ENCODE measurements at places on chromosomes 12 and 14.

GRCh38 chr14:22903742-22904087 is 15.2 kb downstream of the RBM23 start:
- DNase-seq = no peak

GRCh38 chr14:90049390-90049789 is 12.4 kb upstream of the KCNK13 start:
- no peak for DNase-seq

- peak; percentile 88 for DNase-seq
These were observed 124.2 kb downstream of the HMGA2 start for GRCh38 chr12:65948320-65949008.

DNA sequence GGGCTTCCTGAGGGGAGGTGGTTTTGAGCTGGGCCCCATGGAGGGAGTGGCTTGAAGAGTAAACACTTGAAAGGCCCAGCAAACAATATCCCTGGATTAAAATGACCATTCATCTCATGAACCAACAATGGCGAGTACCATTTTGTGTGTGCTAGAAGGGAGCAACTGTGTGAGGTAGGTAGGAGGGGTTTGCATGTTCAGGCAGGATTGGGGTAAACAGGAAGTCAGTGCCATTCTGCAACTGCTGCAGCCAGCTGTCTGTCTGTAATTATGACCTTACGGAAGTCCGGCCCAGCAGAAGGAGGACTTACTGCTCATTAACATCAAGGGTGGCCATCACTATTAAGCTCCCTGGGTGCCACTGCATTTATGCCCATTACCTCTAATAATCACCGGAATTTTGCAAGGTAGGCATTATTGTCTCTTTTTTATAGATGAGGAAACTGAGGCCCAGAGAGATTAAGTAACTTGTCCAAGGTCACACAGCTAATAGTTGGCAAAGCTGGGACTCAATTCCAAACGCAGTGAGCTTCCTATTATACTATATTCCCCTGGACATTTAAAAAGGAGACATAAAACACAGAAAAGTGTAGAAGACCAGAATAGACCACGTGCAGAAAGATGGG is 16.6 kb upstream of the IFI27L2 start:
- no peak for DNase-seq

DNA sequence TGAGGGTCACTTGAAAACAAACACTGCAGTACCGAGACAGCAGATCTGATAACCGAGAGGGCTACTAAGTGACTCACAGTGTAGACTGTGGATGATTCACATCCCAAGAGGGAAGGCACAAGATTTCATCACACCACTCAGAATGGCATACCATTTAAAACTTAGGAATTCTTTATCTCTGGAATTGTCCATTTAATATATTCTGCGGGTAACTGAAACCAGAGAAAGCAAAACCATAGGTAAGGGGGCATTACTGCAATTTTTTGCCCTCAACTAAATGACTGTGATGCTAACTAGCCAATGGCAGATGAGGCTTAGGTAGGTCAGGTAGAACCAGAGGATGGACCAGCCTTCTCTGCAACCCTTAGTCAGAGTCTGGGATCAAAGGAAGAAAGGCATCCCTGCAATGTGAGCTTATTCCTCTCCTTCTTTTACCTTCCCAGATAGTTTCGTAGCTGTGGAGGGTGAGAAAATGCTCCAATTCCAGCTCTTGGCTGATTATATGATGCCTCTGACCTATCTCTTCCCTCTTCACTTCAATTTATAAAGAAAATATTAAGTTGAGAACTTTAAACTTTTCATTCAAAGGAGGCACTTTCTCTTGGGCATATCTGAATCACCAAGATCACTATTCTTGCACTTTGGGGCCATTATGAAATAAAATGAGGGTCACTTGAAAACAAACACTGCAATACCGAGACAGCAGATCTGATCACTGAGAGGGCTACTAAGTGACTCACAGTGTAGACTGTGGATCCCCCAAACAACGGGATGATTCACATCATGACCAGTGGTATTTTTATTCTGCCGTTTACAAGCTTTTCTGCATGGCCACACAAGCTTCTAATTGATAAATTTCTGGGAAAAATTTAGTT is 6.8 kb downstream of the ART4 start:
- DNase-seq = no peak

DNA sequence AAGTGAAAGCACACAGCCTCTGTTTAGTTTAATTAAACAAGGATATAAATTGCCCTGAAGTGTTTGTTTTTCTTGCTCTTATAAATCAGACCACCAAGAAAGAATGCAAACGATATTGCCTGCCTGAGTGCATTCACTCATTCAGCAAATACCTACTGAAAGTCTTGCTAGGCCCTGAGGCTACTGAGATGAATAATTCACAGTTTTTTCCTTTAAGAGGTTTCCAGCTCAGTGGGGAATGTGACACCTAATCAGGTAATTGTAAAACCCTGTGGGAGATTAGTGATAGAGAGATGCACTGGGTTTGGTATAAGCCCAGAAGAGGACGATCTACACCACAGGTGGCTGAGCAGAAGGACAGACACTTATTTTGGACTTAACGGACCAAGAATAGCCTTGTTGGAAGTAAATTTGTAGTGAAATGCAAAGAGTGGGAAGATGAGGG is 151.4 kb downstream of the SLC35F4 start:
- no peak for DNase-seq

GRCh38 chr12:129903956-129904829 is at the start of gene TMEM132D:
TMEM132D (minus strand) TSS chr12:129904025.
- DNase-seq = no peak

DNA sequence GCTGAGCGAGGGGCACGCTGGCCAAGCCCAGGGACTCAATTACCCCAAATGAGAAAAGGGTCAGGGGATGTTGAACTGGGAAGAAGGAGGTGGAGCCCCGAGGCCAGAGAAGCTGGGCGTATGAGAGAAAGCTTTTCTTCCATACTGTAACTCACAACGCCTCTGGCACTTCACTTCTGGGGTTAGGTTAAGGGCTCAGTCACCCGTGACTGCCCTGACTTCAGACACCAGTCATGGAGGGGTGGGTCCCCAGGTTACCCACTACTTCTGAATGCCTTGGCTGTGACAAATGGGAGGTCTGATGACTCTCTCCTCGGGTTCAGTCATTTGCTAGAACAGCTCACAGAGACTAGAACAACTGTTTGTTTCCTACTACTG is 5.5 kb upstream of the GPR132 start:
- no peak for DNase-seq

DNA sequence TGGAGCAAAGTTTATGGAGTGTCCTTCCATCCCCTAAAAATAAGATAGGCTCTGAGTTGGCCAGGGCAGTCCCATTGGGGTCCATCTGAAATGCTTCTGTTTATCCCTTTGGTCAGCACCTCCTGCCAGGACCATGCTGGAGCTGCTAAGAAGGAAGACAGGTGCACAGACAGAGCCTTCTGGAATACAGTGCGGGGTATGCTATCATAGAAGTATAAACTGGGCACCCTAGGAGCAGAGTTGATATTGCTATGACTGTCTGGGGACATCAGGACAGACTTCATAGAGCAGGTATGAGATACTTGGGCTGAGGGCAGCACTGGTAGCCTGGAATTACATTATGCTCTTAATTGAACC is 170.4 kb upstream of the HIF1A start:
- DNase-seq = no peak

- no peak for DNase-seq
These were observed 2.1 kb upstream of the ARHGDIB start for GRCh38 chr12:14963520-14963919.

DNA sequence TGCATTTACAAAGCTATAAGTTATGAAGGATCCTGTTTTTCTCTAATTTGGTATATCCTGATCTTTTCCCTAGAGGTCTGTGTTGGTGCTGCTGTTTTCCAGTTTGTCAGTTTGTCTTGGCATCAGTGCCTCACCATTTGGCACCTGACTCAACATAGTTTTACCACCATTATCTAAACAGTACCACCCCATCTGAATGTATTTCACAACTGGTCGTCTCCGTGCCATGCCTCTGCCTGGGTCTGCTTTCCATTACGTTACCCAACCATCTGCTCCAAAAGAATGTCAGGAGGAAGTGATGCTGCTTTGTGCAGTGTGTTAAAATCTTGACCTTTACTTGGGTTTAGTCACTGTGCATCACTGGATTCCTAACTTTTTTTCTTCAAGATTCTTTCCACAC is 129.3 kb upstream of the RASSF8 start:
- no peak for DNase-seq

DNA sequence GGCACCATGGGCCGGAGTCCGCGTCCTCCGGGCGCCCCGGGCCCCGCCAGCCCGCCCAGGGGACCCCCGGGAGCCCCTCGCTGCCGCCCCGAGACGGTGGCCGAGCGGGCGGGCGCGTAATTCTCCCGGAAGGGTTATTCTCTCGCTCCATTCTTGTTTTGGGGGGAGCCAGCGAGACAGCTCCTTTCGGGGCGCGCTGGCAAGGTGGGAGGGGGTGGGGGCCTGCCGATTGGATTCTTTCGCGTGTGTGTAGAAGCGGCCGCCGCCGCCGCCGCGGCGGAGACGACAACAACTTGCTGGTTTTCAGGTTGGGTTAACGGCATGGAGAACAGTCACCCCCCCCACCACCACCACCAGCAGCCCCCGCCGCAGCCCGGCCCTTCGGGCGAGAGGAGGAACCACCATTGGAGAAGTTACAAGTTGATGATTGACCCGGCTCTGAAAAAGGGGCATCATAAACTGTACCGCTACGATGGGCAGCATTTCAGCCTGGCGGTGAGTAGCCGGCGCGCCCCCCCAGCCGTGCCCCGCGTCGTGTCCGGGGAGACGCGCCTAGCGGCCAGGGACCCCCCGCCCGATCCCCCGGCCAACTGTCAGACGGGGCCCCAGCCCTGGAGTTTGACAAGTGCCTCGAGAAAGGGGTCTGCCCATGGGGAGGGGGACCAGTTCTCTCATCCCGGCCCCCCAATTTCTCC is 755 bp downstream of the SETD1B start:
- no peak for DNase-seq

DNA sequence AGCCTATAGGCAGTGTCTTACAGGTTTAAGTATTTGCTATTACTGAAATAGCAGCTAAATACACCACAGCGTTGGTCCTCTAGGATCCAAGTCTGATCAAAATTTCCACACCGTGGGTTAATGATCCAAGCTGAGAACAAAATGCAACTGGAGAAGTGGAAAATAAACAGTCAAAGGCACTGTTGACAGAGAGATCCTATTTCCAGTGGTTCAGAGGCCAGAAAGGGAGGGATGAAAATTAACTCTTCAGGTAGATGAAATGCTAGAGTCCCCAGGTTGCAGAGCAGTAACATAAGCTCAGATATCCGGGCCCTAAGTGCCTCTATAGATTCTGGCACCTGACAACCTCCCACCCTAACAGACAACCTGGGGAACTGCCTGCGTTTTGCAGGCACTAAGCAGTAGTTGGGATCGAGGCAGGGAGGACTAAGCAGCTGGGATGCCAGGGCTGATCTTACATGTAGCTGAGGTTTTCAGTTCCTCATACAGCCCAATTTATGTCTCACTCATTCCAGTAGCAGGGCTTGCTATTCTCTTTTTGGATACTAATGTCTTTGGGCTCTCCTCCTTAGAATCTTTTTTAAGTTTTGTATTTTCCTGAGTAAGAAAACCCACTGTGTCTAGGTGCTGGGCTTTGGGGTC is 42.7 kb upstream of the CRACR2A start:
- no peak for DNase-seq

GRCh38 chr14:68011406-68012028 is 191.9 kb downstream of the RAD51B start:
- DNase-seq = peak; percentile 83

GRCh38 chr12:127555071-127555470 is 711.9 kb upstream of the TMEM132C start:
- no peak for DNase-seq

DNA sequence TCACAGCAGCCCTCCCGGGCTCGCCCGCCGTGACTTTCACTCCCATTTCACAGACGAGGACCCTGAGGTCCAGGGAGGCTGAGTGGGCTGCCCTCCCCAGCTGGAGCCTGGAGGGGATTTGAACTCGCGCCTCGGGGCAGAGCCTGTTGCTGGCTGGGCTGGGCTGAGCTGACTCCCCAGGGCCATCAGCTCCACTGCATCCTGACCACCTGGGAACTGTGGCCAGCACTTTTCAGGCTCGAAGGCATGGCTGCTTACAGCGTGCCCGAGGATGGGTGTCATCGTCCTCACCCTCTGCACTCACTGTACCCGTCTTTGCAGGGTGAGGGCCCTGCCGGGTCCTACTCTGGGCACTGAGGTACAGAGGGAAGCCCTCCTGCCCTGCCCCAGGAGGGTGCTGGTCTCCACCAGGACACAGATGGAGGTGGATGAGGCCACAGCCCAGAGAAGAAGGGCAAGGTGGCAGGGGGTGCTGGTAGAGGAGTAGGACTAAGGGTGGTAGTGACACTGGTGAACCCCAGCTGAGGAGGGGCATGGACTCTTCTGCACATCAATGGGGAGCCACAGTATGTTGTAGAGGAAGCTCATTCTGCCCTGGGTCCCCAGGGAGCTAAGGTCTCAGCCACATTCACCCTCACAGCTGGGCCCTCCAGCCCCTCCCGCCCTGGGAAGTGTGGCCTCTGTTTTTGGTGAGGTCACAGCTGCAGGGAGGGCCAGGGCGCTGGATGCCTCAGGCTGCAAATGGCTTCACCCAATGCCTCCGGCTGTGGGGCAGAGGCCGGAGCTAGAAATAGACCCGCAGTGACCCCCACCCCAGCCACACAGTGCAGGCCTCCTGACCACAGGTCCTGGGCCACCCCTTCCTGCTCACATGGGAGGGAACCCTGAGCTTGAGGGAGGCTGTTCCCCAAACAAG is 365.1 kb upstream of the SFSWAP start:
- no peak for DNase-seq

DNA sequence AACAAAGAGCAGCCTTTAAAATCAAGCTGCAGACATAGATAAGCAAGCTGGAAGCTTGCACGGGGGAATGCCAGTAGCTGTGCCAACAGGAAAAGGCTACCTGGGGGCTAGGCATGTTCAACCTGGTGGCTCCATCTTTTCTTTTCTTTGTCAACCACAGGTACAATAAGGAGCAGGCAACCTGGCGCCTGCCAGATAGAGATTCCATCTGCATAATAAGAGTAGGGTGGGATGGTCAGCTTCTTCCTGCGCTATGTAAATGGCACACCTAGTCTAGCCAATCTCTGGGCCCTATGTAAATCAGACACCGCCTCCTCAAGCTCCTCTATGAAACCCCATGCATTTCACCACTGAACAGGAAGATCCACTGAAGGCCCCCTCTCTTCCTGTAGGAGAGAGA is 87.4 kb upstream of the PKP2 start:
- no peak for DNase-seq
